ENCODE measurements at places on chromosomes 5 and 9. TPM values are rescaled to one million over a fixed set of nuclear protein-coding genes. Genes with fewer than 3 reads are reported as not detected.

Gene FBP2
- total RNA-seq: not detected

Gene SCGB3A2
- total RNA-seq: not detected

Gene LCN6
- total RNA-seq: 22.8 TPM

Gene NINJ1
- total RNA-seq: 30.6 TPM

Gene SPINK6
- not detected for total RNA-seq

Gene EGFLAM
- 6.4 TPM for total RNA-seq

Gene EGR1
- total RNA-seq: 412 TPM

Gene OR2S2
- not detected for total RNA-seq

DNA sequence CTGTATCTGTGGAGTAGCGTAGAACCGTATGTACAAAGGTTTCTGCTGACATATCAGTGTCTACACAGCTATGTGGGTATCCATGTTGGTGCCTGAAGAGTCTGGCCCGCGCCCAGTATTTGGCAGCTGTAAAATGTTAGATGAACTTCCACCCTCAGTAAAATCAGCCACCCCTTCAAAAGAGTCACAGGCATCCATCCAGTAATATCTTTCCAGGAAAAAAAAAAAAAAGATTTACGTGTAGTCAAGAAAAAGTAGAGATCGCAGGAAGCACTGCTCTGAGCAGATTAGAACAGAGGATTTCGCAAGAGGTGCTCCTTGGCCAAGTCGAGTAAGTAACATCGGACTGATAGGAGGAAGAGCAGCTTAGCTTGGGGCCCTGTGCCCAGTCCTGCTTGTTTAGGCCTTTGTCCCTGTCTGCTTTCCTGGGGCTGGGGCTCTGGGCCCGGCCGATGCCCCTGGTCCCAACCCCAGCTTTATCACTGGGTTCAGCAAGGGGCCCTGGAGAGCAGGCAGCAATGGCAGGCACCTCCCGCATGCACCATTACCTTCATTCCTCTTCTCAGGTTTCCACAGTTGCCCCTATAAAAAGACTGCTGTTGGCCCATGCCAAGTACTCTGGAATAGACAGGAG is 21.2 kb downstream of the DAPK1 start:
- peak; percentile 86 for DNase-seq

DNA sequence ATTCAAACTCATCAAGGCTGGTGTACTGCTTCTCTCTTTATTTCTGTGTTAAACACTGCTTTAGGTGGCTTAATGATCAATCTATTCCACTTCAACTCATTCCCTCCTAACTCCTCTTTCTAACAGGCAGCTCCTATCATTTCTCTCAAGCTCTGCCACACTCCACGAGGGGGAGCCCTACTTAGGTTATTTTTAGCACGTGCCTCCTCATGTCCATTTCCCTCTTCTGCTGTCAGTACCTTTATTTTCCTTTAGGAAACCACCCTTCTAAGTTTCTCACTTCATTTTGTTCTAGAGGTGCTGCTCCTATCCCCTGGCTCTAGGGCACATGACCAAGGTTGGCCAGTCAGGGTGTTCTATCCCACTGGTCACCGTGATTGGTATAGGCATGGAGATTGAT is 6.7 kb upstream of the BRINP1 start:
- no peak for DNase-seq

- DNase-seq: no peak
Observed at GRCh38 chr5:28523416-28523815, 1485.0 kb upstream of the CDH9 start.

GRCh38 chr5:60148366-60148765 is 254.8 kb upstream of the PDE4D start:
- DNase-seq: no peak

DNA sequence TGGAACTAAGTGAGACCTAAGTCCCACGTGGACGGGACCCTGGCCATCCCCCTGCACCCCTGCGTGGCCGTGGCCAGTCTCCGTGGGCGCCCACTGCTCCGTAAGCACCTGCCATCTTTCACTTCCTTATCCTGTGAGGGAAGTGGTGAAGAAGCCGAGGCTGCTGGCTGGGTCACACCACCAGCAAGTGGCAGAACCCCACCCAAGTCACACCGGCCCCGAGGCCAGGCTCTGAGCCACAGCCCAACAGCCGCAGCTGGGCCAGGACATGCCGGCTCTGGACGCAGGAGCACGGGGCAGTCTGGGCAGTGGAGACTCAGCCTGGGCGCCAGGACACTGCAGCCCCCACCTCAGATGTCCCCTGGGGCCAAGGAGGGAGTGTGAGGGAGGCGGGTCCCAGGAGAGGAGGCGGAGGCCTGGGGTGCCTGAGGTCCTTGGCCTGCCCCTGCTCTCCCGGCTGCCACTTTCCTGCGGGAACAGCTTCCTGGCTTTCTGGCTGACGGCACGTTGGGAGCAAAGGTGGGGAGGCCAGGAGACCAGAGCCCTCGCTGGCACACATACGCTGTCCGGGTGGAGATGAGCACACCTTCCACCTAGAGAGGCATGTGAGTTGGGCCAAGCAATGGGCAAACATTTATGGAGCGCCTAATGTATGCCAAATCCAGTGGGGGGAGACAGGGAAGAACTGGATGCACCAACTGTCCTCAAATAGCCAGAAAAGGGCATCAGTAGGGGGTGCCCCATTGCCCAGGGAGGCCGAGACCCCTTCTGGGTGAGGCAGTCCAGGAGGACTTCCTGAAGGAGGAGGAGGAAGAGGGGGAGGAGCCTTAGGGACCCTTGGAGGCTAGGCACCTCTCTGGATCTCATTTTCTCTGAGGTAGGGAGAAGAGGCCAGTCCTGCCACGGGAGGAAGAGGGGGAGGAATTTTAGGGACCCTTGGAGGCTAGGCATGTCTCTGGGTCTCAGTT is 43.9 kb upstream of the EGFL7 start:
- no peak for DNase-seq

DNA sequence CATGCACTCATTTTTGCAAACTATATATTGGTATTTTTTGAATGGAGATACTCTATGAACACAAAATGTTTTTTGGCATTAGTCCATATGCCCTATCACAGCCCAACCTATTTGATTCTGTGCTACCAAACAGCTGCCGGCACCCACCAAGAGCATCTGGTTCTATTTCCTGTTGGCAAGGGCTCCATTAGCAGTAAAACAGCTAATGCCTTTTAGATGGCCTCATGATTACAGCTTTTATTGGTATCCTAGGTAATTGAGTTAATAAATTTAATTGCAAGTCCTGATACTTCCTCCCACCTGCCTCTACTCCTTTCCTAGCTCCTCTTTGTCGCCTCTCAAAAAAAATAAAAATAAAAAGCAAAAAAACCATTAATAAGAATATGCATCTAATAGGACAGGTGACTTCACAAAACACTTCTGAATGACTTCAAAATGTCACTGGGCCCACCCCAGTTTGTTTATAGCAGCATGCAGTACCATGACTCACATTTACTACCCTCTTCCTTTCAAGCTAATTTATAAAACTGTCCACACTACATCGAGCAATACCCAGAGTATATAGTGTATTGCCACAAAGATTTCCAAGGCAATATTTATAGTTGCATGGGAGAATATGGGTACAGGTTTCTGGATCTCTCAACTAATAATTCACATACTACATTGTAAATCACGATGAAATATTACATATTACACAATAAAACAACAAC is 620.4 kb downstream of the SLCO4C1 start:
- no peak for DNase-seq

DNA sequence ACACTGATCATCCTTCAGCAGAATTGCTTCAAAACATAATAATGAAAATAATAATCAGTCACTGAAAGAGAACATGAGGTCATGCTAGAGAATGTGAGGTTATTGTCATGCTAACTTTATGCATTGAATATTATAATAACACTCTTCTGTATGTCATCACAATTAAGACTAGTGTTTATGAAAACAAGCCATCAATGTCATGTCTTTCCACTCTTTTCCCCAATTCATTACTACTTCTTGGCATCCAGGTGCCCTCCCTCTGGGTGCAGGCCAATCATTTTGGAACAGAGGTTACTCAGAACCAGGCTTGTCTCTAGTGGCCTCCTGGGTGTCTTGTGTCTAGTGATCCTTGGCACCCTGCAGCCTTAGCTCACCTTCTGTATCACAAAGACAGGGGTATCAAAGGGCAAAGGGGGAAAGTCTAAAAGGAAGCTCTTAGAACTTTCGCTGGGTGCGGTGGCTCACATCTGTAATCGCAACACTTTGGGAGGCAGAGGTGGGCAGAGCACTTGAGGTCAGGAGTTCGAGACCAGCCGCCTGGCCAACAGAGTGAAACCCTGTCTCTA is 217.6 kb upstream of the PIK3R1 start:
- DNase-seq: no peak

GRCh38 chr5:32805971-32806638 is 95.0 kb downstream of the NPR3 start:
- DNase-seq: no peak

DNA sequence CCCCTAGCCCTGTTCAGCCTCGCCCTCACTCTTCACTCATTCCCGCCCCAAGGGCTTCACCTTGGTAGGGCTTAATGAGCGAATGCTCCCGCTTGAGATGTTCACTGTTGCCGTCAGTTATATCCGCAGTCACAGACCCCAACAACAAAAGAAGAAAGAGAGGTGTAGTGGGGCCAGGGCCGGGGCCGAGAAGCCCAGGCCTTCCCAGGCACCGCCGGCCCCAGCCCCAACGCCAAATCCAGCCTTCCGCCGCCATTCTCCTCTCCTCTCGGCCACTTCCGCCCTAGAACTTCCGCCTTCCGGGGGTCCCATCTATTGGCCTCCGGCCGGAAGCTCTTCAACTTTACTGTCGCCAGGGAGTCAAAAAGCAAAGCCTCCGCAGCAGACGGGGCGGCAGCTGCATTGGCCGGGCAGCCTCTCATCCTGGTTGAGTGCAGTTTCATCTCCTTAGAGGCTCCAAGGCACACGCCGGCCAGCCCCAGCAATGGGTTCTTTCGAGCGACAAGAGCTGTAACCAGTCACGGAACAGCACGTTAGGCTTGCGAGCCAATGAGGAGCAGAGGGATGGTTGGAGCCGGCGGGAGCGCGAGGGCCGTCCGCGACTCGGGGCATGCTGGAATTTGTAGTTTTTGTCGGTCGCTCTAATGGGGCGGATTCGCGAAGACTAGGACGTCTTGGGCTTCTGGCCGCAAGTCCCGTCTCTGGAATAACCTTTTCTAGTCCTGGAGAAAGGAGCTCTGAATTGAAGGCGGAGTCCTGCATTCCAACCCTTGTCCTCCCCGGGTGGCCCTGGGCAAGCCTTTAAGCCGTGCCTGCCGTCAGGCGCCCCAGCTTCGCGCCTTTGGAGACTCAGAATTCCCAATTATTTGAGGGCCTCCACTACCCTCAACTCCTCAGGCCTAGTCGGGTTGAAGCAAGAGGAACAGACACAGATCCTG is at the start of gene LMAN2:
Gene LMAN2 (minus strand): TSS at position 277 of the 938 bp plus-strand sequence. CDS start 21 bp downstream, at position 256.
- DNase-seq: peak; percentile 97

DNA sequence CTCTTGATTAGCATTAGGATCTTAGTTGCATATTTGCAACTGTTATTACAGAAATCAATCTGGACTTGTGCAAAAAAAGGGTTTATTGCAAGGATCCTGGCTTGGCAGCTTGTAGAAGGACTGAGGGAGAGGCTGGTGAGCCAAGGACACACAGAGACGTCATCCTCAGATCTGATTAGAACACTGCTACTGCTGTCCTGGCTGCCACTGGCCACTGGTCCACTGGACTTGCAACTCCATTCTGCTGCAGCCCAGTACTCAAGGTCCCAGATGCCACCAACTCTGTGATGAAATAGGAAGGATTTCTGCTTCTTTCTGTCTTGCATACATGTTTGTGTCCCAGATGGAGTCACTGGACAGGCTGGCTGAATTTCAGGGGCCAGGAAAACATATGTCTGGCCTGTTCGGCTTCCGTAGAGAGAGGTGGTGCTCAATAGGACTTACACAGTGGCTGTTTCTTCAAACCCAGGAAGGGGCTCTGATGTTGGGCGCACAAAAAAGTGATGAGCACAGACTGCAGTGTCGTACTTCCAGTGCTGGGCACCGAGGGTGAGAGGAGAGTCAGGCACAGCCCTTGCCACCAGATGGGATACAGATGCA is 68.9 kb upstream of the SH3PXD2B start:
- DNase-seq: peak; percentile 28

- no peak for DNase-seq
Observed at GRCh38 chr5:105554568-105555169, 1992.1 kb upstream of the NUDT12 start.

Measured in posterior vena cava (tissue), 2 donors.